ENCODE measurements at places on chromosomes 6 and 20.

DNA sequence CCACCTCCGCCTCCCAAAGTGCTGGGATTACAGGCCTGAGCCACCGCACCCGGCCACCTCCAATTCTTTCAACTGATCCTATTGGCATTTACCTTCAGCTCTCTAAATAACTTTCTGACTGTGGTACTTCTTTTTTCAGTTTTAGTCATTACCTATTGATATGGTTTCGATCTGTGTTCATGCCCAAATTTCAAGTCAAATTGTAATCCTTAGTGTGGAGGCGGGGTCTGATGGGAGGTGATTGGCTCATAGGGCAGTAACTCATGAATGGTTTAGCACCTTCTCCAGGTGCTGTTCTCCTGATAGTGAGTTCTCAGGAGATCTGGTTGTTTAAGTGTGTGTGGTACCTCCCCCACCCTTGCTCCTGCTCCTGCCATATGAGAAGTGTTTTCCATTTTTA lies 140.9 kb downstream of the LPA start:
- peak; percentile 10 for DNase-seq

GRCh38 chr6:43271103-43271815 lies 26.8 kb upstream of the SLC22A7 start:
- no peak for DNase-seq

DNA sequence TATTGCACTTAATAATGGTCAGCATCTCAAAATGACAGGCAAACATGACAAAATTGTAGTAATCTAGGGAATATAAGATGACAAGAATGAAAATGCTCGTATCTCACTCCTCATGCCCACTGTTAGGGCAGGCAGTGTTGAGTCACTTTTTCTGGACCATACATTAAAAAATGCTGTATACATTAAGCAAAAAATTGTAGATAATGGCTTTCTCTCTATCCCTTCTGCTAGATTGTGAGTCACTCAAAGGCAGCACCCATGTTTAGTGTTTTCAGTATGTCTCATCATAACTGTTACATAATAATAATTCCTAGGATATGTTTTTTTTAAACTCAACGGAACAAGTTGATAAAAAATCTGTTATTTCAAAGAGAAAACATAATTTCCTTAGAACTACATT lies 199.3 kb downstream of the TENT5A start:
- DNase-seq, result no peak

GRCh38 chr20:29740951-29741593 lies 1516.4 kb upstream of the DEFB115 start:
- DNase-seq, result no peak

- DNase-seq, result peak; percentile 16
These were observed 82.9 kb upstream of the FOXP4 start for GRCh38 chr6:41463062-41463930.

DNA sequence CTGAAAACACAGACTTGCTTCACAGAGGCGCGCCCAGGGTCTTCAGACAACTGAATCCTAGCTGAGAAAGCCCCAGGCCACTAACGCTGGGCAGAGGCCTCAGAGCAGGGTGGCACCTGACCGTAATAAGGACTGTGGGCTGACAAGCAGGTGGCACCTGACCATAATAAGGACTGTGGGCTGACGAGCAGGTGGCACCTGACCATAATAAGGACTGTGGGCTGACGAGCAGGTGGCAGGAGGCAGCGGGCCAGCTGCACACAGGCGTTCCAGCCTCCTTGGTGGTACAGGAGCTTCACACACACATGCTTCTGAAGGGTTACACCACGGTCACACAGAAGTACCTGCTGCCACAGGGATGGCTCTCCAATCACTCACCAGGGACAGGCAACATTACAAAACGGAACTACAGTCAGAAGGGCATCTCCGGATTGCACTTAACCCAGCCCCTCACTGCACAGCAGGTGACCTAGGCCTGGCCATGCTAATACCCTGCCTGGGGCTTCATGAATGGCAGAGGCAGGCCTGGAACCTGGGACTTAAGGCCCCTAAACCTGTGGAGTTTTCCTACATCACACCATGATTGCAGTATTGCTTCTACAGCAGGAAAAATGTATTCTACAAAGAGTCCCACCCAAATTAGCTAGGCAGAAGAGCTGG lies 50.8 kb downstream of the PSMG4 start:
- no peak for DNase-seq

DNA sequence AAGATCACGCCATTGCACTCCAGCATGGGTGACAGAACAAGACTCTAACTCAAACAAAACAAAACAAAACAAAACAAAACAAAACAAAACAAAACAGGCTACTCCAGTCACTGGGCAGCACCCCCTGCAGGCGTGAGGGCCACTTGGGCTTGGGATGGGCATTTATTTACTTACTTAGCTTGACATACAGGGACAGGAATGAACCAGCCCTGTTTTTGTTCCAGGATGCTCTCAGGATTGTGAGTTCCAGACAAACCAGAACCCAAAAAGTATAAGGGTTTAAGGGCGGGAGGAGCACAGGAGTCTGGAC lies 4.0 kb upstream of the PTPN1 start:
- no peak for DNase-seq

DNA sequence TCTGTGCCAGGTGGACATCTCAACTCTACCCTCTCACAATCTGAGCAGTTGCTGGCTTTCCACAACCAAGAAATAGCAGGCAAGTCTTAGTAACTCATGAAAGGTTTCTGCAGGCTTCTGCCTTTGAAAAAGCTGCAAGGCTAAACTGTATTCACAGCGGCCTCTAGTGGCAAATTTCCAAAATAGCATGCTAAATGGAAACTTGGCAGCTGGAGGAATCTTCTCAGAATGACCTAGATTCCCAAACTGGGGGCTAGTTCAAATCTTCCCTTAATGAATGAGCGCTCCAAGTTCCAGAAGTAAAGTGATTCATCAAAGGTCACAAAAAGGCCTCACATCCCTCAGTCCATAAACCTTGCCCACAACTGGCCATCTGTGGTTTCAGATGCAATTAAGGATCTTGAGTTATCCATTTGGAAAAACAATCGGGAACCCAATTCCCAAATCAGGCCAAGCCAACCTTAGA lies 11.9 kb upstream of the CPNE5 start:
- DNase-seq, result no peak

DNA sequence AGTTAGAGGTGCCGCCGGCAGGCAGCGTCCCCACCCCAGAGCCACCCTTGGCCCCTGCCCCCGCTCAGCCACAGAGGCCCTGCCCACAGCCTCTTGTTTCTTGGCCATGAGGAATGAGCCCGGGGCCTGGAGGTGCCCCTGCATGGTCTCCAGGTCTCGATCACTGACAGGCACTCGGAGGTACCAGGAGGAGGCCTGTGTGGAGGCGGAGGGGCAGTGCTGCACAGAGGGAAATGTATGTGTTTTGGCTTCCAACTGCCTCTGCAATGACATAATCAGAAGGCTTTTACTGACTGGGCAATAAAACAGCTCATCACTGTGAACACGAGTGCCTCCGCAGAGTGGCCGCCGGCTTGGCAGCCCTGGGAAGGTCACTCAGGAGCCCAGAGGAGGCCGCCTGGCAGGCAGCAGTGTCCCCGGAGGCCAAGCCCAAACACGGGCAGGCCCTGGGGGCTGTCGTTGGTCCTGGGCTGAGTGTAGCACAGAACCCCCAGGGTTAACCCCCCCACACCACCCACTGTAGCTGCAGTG lies 61.1 kb upstream of the GATA5 start:
- no peak for DNase-seq

All from stimulated activated CD4-positive, alpha-beta T cell treated with anti-CD3 and anti-CD28 coated beads, Interleukin-4, amount 100 ng/mL, for 1 hour (primary cell).